Activated CD4-positive, CD25-positive, alpha-beta regulatory T cell treated with anti-CD3 and anti-CD28 coated beads, Interleukin-2, amount 50 U/mL, for 24 hours (primary cell): ENCODE measurements at places on chromosomes 16 and 17.
A peak's percentile ranks its signal among the peaks of the same experiment; 100 is the strongest.

- ATAC-seq = no peak
These were observed 31.9 kb upstream of the RNPS1 start for GRCh38 chr16:2299915-2300192.

- no peak for ATAC-seq
These were observed 48.4 kb downstream of the CENPV start for GRCh38 chr17:16304830-16305229.

DNA sequence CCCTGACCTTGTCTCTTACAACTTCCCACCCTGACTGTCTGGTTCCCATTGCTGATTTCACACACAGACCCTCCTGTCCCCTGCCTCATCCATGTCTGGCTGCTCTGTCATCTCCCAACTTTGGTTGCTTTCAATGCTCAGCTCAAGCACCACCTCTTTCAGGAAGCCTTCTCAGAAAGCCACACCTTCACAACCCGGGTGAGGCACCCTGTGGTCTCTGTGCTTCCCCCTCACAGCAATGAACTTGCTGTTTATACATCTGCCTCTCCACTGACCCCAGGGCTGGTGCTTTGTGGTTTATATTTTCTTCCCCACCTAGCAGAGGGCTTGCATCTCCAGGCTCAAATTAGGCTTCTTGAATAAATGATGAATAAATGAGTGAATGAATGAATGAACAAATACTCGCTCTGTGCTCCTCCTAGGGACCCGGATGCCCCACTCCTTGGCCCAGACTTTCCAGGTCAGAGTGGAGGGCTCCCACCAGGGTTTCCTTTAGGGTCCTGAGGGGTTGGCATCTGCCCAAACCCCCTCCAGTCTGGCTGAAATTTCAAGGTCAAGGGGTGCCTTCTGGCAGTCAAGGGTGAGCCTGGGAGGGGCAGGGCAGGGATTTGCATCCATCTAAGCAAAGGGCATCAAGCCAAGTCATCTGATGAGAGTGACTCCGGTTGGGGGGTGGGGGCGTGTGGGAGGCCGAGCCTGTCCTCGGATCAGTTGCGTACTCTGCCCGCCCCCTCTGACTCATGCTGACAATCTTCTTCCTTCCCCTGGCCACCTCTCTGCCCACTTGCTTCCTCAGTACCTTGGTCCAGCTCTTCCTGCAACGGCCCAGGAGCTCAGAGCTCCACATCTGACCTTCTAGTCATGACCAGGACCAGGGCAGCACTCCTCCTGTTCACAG lies at the start of gene ITGAX:
ITGAX (plus strand) TSS at position 783 of the 898 bp plus-strand sequence; CDS start at position 862, 79 bp downstream.
- ATAC-seq = peak; percentile 80

DNA sequence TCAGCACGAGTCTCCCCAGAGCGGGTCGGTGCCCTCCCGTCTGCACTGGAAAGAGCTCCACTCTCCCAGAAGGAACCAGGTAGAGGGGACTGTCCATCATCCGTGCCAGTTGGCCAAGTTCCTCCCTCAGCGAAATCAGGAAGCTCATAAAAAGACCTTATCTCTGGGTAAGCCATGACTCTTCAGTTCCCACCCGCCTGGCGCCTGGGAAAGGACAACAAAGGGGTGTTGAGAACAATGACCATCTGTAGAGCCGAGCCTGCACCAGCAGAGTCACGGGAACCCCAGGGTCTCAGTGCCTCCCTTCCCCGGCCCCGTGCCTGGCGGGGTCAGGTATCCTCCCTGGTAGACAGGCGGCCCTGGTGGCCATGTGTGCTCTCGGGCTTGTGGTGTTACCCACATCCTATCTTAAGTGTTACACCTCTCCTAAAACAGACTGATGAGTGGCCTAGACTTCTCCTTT lies 190.7 kb downstream of the AXIN2 start:
- ATAC-seq = no peak

DNA sequence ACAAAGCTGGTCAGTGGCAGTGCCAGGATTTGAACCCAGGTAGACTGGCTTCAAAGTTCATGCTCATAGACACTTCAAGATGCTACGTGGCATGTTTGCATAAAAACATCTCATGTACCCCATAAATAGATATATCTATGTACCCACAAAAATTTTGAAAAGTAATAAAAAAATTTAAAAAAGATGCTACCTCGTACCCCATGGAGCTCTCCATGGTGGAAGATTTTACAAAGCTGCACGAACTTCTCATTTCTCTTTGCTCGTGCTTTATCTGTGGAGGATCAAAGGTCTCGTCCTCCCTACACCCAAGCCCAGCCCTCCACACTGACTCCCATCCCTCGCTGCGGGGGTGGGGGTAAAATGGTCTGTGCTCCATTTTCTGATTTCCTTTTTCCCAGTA lies 135.5 kb downstream of the HAPSTR1 start:
- ATAC-seq = no peak

DNA sequence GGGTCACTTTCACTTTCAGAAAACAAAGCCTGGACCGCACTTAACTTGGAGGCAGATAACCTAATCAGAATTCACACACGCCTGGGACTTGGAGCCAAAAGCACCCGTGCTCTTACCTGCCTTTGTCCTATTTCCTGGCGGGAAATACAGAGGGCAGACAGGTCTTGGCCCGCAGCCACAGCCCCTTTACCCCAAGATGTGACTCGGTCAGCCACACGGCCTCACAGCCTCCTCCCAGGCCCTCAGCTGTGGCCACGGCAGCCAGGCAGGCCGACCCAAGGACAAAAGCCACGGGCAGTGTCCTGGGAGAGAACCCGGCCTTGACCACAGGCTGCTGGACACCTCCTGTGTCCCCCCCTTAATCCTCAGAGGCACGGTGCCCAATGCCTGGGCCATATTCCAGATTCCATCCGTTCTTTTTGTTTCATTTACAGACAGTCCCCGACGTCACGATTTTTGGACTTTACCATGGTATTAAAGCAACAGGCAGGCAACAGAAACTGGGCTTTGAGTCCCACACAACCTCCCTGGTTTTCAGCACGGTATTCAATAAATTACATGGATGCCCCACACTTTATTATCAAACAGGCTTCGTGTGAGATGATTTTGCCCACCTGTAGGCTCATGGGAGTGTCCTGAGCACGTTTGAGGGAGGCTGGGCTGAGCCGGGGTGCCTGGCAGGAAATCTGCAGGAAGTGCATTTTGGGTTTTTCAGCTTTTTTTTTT lies 30.1 kb upstream of the GAA start:
- no peak for ATAC-seq

GRCh38 chr17:35175638-35176415 lies 18.4 kb downstream of the SLC35G3 start:
- ATAC-seq = no peak

DNA sequence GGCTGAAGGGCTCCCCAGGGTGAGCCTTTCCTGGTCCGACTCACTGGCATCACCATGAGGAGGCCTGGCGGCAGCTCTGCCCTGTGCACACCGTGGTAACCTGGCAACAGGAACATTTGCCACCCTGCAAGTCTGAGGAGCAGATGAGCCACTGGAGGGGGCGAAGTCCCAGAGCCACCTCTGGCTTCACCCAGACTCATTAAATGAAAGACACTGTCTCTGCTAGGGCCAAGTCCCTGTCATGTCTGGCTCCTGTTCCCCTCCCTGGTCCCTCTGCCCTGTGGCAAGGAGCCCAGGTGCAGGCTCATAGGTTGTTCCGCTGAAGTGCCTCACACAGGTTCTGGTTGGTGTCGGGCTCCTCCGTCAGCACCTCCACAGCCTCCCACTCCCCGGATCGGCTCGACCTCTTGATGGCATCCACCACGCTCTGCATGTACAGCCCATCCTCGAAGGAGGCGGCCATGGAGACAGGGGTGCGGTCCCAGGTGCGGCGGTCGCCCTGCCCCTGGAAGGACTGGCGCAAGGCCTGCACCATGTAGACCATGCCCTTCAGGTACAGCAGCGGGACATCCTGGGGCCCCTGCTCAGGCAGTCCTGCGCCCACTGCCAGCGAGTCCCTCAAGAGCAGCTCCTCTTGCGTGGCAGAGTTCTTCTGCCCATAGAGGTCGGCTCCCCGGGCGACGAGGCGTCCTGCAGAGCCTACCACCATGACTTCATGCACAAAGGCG lies 8.4 kb downstream of the C16orf86 start:
- no peak for ATAC-seq

DNA sequence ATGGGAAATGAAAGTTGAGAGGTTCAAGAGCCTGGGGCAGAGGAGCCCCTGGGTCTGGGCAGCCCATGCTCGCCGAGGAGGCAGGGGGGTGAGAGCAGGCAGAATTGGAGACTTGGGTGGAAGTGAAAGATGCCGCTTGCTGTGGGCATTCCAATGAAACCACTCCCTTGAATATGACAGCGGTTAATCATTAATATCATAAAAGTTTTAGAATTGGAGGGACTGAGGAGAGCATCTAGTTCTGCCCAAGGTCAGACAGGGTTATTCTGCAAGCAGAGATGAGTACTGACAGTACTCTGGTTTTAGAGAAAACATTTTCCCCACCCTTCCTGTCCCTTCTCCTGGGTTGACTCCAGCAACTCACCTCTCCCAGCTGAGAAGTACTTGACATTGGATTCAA lies 180.2 kb downstream of the MSI2 start:
- ATAC-seq = no peak

DNA sequence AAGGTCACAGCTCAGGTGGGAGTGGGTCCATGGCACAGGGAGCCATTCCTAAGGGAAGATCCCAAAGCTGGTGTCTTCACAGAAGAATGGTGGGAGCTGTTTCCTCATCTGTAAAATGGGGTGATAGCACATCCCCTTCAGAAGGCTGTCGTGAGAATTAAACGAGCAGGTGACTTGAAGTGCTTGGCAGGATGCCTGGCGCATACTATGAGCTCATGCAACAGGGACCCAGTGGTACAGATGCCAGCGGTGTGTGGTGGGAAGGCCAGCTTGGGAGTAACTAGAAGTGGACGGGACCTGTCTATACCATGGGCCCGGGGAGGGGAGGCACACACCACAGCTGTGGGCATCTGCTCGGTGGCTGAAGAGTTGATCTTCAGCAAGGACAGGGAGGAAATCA lies 189.3 kb upstream of the TNRC6C start:
- ATAC-seq = no peak

- no peak for ATAC-seq
These were observed 33.2 kb upstream of the TAC4 start for GRCh38 chr17:49881054-49881402.
